H4 (cell line): ENCODE measurements at places on chromosomes 16 and 17. TPM values are rescaled to one million over a fixed set of nuclear protein-coding genes. Genes with fewer than 3 reads are reported as not detected.

The C17orf50 gene
- total RNA-seq, result not detected in 2 replicates

The OTOP3 gene
- total RNA-seq, result not detected in 2 replicates

The B4GALNT2 gene
- total RNA-seq, result not detected in 2 replicates

DNA sequence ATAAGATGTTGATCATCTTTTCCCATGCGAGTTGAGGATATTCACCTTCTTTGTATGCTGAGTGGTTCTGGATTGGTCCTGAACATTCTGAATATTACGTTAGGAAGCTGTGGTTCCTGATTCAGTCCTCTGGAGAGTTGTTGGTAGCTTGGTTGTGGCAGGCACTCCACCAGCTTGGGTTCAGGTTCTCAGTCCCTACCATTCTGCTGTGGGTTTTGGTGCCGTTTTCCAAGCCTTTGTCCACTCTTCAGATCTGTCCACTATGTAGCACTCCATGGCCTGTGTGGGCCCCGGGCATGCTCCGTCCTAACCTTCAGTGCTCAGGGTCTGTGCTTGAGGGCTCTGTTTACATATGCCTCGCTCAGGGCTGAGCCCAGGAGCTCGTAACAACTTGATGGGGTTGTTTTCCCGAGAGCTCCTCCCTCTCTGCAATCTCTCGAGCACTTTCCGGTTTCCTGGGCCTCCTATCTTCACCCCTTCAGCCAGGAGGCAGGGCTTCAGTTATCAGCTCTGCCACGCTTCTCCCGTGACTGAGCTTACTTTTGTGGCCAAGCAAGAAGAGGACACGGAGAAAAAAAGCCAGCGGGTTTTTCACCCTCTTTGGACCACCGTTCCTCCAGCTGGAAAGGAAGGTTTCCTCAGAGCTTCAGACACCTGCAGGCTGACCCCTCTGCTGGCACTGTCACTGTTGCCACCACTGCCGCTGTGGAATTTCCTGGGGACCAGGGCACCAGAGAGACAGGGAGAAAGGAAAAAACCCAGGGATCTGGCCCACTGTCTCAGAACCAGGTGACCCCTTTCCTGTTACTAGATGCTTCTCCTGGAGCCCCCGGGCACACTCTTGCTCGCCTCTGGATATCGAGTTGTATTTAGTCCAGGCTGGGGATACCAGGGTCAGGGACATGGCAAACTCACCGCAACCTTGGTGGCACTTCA lies 19.6 kb downstream of the KIAA0513 start:
- DNase-seq, result no peak

DNA sequence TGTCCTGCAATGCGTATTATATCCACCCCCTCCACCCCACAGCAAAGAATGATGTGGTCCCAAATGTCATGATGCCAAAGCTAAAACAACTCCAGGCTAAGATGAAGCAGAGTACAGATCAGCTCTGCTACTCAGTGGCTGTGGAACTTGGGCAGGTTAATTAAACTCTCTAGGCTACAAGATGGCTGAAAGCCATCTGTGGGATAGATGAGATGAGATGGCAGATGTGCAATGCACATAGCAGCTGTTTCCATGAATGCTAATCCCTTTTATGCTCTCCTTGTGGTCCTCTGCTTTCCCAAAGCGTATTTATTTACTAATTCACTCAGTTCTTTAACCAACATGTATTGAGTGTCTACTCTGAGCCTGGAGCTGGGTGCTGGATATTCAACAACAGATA lies 114.4 kb downstream of the GRIN2A start:
- no peak for DNase-seq

GRCh38 chr16:10658943-10659342 lies 35.8 kb downstream of the TEKT5 start:
- DNase-seq, result no peak

- DNase-seq, result peak; percentile 49
Observed at GRCh38 chr17:30323895-30324319, 9.9 kb downstream of the TMIGD1 start.
